Kidney epithelial cell (primary cell): ENCODE measurements at places on chromosomes 6 and 20.

DNA sequence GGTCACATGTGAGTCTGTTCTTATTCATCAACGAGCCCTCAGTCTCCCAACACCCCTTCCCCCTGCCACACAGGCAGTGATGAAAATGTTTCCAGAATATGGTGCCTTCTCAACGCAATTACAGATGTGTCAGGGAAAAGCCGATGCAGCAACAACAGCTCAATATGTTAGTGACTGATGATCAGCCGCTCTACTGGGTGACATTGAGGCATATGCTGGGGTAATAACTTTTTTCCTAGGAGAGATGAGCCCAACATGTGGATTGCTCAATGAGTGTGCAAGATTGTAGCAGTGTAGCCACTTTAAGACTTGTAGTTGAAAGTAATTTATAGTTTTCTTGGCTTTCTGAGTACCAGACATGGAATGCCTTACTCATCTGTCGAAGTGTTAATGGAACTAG is 49.4 kb downstream of the DTD1 start:
- DNase-seq, result no peak

DNA sequence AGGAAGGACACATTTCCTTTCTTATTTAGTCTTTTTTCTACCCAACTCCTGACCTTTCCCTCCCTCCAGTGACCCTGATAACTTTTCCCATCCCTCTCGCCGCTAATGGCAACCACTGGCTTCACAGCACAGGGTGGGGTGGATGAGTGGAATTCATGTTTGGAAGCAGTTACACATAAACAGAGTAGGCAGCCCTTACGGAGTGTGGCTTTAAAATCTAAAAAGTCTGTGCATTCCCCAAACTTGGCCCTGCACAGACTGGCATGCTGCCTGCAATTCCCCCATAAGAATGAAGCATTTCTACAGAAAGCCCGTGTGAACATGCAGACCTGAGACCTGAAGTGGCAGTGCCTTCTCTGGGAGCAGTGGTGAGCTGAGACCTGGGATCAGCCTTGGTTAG is 275.9 kb upstream of the PRND start:
- DNase-seq, result no peak

DNA sequence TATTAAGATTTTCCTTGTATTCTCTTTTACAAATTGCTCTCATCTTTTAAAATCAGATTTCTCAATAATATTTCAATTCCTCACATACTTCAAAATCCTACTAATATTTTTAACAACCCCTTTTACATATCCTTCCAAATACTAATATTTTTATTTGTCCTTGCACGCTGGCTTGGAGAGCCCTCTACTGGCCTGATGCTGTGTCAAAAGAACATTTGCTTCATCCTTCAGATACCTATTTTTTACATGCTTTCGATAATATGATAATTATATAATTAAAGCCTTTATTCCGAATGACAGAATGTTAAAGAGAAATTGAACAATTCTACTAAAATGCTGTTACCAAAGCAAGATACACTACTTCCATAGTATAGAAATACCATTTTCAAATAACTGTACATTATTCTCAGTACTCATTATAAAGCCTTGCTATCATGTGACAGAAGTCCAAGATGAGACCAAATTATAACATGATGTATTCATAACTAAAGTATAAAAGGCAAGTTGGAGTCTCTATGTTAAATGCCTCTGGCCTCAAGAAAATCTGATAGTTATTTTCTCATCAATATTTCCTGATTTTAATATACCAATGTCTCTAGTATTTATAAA is 39.0 kb upstream of the PLN start:
- no peak for DNase-seq

DNA sequence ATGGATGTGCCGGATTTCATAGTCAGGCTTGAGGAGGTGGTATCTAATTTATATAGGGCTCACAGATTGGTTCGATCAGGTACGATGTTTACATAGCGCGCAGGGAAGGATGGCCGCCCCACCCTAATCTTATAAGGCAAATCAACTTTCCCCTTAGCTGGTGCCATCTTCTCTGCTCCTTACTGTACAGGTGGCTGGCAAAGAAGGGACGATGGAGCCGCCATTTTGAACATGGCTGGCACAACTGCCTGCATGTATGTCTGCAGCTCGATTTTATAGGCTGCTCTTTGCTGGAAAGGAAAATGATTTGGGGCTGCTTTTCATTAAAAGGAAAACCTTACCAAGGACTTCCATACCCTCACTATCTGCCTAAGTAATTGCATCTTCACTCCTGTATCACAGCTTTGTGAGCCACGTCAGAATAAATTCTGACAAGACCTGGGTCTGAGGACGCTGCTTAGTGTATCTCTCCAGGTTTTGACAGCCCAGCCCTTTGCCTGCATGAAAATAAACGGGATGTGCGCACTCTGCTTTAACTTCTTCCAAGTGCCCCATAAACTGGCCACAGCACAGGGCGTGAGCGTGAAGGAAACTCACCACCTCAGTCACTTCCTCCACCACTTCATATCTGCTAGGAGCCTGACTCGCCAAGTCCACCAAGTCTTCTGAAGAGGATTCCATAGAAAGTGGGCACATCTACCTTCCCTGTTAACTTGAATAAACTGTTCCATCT is 109.4 kb upstream of the ARMC2 start:
- no peak for DNase-seq

- no peak for DNase-seq
These were observed 77.5 kb upstream of the BEND3 start for GRCh38 chr6:107192830-107193229.
